ENCODE measurements at places on chromosomes 1 and 21. TPM values are rescaled to one million over a fixed set of nuclear protein-coding genes. Genes with fewer than 3 reads are reported as not detected.

CLCNKB gene
- total RNA-seq, result 11.2 TPM

MRPL24 gene
- total RNA-seq, result 47.1 TPM

GRCh38 chr1:168772428-168773060, 43.5 kb upstream of the DPT start:
- peak; percentile 15 for DNase-seq
- no peaks in the 10 kb centered on the region for H3K36me3 ChIP-seq
- H3K4me3 ChIP-seq, result no peak overlapping the region

DNA sequence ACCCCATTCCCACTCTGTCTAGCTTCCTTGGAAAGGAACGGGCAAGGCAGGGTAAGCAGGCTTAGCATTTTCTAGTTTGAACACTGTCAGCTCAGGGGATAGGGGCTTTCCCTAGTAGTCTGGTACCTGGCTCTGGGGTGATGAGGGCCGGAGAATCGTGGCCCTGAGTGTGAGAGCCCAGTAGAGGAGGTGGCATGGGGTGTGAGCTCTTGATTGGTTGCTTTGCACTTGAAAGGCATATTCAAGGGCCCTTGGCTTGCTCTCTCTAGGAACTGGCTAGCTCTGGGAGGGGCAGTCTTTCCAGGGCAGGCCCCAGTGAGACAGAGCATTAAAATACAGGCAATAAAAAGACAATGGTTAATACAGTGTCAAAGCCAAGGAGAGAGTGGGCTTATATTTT, 10.8 kb upstream of the EXTL1 start:
- no peak overlapping the region for H3K4me3 ChIP-seq

DNA sequence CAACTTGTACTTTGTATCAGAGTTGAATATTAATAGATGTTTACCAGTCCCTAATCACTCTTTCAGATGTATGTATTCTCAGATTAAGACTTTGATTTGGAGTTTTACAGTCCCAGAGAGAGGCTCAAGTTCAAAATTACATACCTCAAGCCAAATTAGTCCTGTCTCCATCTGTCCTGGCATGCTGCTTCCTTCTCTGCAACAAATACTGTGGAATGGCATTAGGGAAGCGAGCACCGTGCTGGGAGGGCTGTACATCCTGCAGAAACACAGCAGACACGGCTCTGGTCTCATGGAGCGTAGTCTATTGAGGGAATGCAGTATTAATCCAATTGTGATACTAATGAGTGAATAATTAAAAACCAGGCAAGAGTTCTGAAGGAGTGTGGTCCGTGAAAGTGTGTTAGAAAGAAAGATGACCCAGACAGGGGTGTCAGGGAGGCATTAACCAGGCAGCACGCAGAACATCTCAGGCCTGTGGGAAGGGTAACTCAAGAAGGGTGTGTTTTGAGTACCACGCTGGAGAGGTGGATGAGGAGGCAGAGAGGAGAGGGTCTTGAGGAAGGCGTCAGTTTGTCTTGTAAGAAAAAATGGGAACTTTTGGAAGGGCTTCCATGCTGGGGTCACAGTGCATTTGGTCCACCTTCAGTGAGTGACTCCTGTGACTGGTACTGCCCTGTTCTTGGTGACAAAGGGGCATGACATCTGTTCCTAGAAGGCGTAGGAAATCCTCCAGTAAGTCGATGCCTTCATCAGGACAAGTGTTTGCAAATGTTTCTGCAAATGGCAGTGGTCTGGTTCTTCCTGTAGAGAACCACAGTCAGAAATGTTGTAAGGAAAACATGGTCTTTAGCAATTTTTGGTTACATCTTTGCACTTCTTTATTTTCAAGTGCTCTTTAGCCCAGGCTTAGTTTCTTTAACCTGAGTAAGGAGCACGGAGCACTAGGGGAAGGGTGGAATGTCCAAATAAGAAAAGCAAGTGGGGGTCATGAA, 1.6 kb downstream of the RAB4A start:
- DNase-seq, result no peak
- H3K27me3 ChIP-seq, result no peaks in the 10 kb centered on the region
- H3K36me3 ChIP-seq, result no peaks in the 10 kb centered on the region
- peaks cover 45% of the 10 kb centered on the region for H3K4me1 ChIP-seq
- H3K27ac ChIP-seq, result peak overlapping the region; percentile 82
